ENCODE measurements at places on chromosomes 7 and 10.
A peak's percentile ranks its signal among the peaks of the same experiment; 100 is the strongest.

DNA sequence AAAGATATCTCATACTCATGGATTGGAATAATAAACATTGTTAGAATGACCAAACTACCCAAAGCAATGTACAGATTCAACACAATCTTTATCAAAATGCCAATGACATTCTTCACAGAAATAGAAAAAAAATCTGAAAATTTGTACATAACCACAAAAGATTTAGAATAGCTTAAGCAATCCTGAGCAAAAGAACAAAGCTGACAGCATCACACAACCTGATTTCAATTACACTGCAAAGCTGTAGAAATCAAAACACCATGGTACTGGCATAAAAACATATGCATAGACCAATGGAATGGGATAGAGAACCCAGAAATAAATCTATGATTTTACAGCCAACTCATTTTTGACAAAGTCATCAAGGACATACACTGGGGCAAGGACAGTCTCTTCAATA is 130.0 kb upstream of the TMEM72 start:
- peak; percentile 58 for DNase-seq

DNA sequence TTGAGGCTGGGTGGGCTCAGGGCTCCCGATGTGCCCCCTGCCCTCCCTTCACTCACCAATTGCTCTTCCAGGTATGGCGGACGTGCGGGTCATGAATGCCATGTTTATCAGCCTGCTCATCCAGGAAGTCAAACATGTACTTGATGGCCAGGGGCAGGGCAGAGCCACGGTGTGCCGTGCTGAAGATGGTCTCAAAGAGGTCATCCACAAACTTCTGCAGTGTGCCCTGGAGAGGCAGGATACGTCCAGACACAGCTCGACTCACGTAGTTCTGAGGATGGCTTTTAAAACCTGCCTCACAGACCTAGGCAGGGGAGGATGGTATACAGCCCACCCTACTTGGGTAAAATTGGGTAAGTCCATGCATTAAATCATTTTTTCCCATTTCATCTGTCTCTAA is 431.2 kb downstream of the PLXNA4 start:
- no peak for DNase-seq

GRCh38 chr10:34526758-34527730 is 288.1 kb downstream of the PARD3 start:
- DNase-seq: peak; percentile 99

GRCh38 chr7:9962742-9963141 is 1010.9 kb upstream of the PHF14 start:
- DNase-seq: no peak

- DNase-seq: peak; percentile 54
Measured at GRCh38 chr10:69456880-69457693, 5.8 kb downstream of the TSPAN15 start.

DNA sequence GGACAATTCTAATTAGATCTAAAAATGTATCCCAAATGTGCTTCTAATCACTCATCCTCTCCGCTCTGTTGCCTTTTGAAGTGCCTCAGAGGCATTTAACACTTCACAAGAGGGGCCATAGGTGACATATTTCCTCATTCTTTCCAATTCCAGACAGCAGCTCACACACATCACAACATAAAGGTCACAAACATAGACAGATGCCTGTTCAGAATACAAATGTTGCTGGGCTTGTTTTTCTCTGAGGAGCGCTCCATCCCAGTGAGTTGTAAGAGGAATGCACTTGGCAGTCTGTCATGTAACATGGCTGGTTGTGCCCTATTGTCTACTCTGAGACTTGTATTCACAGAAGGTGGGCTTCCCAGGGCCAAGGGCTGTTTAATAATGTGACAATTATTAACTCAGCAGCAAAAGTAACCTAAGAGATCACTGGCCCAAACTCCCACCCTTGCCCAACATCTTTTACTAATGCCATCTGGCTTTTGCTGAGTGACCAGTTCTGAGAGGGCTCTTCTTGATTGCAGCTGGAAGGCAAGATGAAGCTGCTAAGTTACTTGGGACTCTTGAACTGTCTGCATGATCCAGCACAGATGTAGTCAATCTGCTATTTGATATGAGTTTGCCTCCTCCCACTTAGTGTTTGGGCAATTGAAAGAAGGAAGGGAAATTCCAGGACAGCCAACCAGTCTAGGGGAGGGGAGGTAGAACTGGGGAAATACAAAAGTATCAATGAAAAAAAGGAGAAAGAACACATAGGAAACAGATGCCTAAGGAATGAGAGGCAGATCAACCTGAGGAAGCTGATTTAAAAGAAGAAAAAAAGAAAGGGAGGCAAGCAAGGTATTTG is 13.6 kb downstream of the PON2 start:
- DNase-seq: peak; percentile 71

DNA sequence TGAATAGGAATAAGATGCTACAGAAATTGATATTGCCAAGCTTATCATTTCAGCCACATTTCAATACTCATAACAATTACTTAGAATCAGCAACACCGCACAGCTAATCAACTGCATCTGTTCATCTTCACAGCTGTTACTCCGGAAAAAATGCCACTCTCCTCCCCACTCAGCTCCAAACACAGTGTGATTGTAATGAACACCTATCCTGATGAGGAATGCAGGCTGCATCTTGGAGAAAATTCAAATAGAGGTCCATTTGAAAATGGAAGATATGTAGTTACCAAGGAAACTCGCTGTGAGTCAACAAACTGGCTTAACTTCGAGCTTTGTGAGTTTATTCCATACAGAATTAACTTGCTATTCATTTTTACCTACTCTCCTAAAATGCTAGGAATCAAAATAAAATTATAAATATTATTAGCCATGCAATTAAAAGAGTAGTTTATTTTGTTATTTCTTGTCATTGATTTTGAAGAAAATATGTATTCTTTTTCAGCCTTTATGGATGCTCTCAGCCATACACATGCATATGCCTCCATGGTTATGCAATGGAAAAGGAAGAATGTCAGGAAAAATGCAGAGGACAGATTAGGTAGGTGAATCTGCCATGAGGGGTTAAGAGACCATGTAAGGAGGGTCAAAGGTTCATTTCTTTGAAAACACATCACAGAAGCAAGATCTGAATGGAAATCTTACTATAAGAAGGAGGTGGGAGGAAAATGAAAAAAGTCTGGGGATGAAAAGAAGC is 267.2 kb downstream of the POM121L12 start:
- DNase-seq: no peak

DNA sequence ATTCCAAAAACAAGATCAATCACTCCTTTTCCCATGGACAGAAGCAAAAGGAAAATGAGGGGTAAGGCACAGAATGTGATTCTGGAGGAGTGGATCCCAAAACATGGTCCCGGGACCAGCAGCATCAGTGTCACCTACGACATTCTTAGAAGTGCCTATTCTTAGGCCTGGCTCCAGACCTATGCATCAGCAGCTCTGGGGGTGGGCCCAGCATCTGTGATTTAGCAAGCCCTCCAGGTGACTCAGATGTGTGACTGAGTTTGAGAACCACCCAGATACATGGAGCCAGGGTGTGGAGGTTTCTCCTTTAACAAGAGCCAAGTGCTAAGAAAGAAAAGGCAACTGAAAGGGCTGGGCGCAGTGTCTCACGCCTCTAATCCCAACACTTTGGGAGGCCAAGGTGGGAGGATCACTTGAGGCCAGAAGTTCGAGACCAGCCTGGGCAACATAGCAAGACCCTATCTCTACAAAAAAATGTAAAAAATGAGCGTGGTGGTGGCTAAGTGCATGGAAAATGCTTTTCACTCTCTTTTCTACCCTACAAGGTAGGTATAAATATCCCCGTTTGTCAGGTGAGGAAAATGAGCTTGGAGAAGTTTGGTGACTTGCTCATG is 17.1 kb upstream of the ARPC1A start:
- DNase-seq: peak; percentile 31
